Right ventricle myocardium inferior (tissue), 1 donor: ENCODE measurements at places on chromosomes 4 and X. TPM values are rescaled to one million over a fixed set of nuclear protein-coding genes. Genes with fewer than 3 reads are reported as not detected.

DNA sequence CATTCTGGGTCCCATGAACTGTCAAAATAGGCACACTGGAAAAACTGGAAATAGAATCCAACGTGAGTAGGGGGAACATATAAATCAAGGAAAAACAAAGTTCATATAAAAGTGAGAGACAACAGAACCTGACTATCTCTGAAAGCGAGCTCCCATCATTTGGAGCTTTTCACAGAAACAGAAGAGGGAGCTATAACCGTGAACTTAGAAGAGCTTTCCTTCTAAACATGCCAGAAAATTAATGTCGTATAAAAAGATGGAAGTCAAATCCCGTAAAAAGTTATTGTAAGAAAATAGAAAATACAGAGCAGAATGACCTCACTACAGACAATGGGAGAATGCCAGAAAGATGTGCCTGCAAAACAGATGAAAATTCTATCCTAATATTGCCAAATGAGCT is 23.9 kb upstream of the HSD17B10 start:
- no peak for DNase-seq

GRCh38 chr4:156795727-156796126 is 175.9 kb downstream of the PDGFC start:
- no peak for DNase-seq

The CDS1 gene
- 0.68 TPM for total RNA-seq

DNA sequence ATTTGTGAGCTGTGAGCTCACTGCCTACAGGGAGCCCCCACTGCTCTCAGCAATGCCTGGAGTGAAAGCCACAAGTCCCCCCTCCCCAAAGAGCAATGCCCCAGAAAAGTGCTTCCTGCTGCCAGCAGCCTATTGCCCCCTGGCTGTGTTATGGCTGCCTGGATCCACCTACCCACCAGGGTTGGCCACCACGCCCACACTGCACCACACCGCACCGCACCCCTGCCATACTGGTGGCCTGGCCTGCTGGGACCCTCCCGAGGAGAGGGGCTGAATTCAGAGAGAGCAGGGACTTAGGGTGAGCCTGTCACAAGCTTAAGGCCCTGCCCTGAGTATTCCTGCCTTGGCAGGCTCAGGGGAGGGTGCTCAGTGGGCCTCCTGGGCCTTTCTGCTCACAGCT is 4.3 kb downstream of the CFAP99 start:
- no peak for DNase-seq

DNA sequence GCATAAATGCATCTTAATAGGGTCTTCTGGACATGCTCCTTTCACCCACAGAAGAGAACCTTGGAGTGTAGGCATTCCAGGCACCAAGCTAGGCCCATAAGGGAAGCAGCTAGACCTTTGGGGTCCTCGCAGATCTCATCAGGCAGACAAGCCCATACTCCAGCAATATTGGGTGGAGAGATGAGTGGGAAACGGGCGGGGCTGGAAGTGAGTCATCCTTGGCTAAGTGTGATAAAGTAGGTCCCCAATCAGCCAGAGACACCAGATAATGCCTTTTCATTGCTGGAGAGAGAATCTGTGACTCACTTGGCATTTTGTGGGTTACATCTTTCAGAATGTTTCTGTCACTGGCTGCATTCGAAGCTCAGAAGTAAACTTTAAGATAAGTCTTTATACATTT is 133.3 kb upstream of the MBNL3 start:
- DNase-seq = no peak

GRCh38 chr4:143384381-143384994 is 47.8 kb downstream of the GAB1 start:
- DNase-seq = no peak

DNA sequence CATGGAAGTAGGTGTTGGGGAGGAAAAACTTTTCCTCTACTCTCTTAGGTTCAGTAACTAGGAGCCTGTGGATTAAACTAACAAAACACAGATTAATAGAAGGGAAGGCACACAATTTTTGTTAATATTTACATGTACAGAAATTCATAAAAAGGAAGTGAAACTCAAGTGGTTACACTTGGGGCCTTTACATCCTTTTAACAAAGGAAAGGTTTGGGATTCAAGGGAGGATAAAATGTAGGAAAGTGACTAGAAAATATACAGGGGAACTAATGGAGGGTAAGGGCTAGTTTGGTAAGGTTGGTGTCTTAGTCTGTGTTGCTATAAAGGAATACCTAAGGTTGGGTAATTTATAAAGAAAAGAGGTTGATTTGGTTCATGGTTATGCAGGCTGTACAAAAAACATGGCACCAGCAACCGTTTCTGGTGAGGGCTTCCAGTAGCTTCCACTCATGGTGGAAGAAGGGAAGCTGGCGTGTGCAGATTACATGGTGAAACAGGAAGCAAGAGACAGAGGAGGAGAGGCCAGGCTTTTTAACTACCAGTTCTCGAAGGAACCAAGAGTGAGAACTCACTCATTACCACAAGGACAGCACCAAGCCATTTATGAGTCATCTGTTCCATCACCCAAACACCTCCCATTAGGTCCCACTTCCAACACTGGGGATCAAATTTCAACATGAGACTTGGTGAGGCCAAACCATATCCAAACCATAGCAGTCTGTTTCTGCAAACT is 124.4 kb downstream of the CHRDL1 start:
- DNase-seq = no peak
